G401 (cell line): ENCODE measurements at places on chromosomes 7 and 10.

DNA sequence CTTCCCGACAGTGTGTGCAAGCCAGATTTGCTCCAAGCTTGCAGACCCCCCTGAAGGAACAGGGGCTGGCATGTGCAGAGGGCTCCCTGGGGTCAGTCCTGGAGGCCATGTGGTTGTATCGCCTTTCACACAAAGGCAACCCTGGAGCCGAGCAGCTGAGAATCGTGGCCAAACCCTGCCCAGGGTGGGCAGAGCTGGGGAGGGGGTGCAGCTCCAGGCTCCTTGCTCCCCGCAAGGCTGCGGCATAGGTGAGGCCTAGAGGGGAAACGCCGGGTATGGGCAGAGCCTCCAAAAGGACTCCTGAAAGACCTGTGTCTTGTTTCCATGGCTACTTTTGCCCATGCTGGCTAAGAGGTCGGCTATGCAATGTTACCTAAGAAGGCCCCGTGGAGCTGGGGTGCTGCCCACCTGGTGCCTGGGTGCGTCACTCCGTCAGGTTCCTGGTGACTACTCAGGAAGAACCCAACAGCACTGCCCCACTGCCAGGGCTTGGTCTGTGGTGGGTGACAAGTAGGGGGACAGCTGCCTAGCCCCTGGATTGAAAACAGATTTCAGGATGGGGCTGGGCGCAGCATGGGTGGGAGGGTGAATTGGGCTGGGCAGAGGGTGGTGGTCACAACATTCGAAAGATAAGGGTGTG, 171.0 kb upstream of the SHH start:
- DNase-seq = no peak

DNA sequence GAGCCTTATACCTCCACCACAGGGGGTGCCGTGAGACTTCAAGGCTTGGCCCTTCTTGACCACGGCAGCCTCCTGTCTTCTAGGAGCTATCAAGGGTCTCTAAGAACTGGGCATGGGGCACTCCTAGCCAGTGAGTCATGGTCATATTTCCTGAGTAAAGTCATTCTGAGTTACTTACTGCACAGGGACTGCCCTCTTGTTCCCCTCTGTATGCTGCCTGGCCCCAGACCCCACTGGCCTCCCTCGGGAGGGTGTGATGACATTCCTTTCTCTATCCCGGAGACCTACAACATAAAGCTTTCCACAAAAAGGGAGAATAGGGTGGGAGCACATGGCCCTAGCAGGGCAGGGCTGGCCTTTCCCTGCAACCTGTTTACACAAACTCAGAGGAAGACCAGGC, 21.4 kb downstream of the DPCD start:
- no peak for DNase-seq

DNA sequence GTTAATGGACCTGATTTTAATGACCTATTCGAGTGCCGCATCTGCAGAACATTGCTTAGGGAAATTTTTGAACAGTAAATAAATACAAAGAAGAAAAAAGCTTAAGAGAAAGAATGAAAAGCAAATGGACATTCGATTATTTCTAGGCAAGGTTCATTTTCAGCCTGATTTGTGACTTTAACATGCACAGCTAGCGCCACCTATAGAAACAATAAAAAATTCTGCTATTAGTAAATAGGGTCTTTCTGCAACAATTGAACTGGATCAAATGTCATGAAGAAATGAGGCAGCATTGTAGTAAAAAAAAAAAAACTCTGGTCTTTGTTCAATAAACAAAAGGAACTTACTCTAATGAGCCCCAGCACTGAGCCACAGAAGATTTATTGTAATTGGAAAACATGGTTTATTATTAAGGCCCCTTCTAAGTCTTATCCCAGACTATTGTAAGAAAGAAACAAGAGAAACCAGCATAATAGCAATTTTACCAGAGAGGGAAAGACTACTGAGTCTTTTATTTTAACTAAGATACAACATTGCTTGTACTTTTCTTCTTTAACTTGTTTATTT, 41.4 kb upstream of the GHITM start:
- peak; percentile 3 for DNase-seq

- DNase-seq = no peak
These were observed 156.5 kb upstream of the HDAC9 start for GRCh38 chr7:18338910-18339523.

DNA sequence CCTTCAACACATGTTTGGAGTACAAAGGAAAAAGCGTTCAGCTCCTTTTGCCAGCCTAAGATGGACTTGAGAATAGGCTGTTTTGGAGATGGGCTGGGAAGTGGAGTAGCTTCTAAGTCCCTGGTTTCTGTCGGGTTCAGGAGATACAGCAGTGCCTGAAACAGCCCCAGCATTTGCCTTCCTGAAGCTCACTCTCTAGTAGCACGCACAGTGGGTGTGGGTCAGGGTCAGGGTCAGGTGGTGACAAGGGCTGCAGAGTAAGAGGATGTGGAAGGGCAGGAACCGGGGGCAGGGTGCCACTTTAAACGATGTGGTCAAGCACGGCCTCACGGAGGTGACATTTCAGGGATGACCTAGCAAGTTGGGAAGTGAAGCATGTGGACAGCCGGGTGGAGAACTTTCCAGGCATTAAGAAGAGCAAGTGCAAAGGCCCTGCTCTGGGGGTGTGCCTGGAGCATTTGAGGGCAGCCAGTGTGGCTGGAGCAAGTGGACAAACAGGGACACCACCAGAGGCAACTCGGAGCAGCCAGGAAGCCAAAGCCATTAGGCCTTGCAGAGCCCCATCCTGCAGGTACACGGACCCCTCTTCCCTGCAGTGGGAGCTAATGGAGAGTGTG, 382.2 kb upstream of the ZMIZ1 start:
- DNase-seq = no peak
